ENCODE measurements at places on chromosomes 3 and 15. TPM values are rescaled to one million over a fixed set of nuclear protein-coding genes. Genes with fewer than 3 reads are reported as not detected.

Gene ANKUB1
- not detected for total RNA-seq

Gene GPR62
- total RNA-seq, result not detected

Gene ROPN1
- not detected for total RNA-seq

Gene KCNH8
- total RNA-seq, result not detected

Gene SOX2
- not detected for total RNA-seq

Gene CACNA2D3
- not detected for total RNA-seq

Gene SLC28A1
- total RNA-seq, result 1.1 TPM

DNA sequence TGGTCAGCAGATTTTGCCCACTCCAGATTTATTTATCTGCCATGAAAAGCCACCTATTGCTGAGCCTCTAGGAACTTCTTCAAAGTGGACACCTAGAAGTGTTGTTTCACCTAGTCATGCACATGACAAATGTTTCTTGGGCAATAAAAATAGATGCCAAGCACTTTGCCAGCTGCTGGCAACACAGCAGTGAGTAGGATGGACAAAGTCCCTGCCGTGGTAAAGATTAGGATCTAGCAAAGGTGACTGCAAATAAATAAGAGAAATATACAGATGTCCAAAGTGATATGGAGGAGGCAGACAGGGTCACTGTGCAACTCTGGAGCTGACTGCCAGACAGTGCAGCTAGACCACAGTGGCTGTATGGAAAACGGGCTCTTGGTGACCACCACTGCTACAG is 137.9 kb downstream of the SUCLG2 start:
- no peaks in the 10 kb centered on the region for H3K36me3 ChIP-seq
- no peak overlapping the region for H3K27ac ChIP-seq
- H3K4me1 ChIP-seq, result no peaks in the 10 kb centered on the region
- no peaks in the 10 kb centered on the region for H3K27me3 ChIP-seq
- no peak for DNase-seq
- no peak overlapping the region for H3K4me3 ChIP-seq

GRCh38 chr15:101615986-101616848 is 36.0 kb downstream of the TM2D3 start:
- H3K4me3 ChIP-seq, result peak overlapping the region; percentile 53
- no peaks in the 10 kb centered on the region for H3K27me3 ChIP-seq
- H3K36me3 ChIP-seq, result no peaks in the 10 kb centered on the region
- peak; percentile 76 for DNase-seq

DNA sequence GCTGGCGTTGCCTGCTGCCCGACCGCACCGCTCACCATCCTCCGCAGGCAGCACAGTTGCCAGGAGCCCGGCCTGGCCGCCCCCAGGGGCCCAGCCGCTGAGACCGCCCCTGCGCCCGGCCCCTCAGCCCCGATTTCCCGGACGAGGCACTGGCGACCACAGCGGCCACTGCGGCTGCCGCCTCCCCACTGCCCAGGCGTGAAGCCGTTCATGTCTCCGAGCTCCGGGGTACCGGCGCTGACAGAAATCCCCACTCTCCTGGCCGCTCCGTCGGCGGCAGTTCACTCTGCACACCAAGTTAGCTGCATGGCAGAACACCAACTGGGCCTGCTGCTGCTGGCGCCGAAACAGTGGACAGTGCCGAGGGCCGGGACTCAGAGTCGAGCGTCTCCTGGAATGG is 8.5 kb downstream of the SELENOT start:
- DNase-seq, result no peak
- peaks cover 46% of the 10 kb centered on the region for H3K36me3 ChIP-seq
- H3K27me3 ChIP-seq, result no peaks in the 10 kb centered on the region
- H3K4me3 ChIP-seq, result no peak overlapping the region
- peaks cover 9% of the 10 kb centered on the region for H3K4me1 ChIP-seq

GRCh38 chr15:100248236-100248635 is 93.5 kb downstream of the ADAMTS17 start:
- no peaks in the 10 kb centered on the region for H3K27me3 ChIP-seq
- H3K36me3 ChIP-seq, result no peaks in the 10 kb centered on the region
- H3K4me1 ChIP-seq, result peaks cover 5% of the 10 kb centered on the region
- DNase-seq, result no peak
- no peak overlapping the region for H3K4me3 ChIP-seq

GRCh38 chr15:66287461-66288057 is 5.8 kb upstream of the DIS3L start:
- peak; percentile 55 for DNase-seq
- H3K27ac ChIP-seq, result no peak overlapping the region
- H3K4me1 ChIP-seq, result peaks cover 3% of the 10 kb centered on the region
- H3K27me3 ChIP-seq, result no peaks in the 10 kb centered on the region

DNA sequence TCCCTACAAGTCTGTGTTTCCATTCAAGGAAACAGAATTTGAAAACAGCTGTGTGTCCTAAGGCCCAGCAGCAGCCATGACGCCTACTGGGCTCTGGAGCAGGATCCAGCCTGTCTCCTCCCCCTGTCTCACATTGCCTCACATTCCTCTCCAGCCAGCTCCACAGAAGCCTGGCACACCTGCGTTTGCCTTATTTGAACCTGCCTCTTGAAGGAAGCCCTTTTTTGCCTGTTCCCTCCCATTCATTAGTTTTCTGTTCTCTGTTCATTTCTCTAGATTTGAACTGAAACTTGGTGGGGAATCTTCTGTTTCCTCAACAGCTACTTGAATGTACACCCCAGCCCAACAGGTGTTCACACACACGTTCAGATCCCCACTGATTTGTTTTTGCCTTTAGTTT is 890.5 kb downstream of the TUSC7 start:
- no peaks in the 10 kb centered on the region for H3K36me3 ChIP-seq
- no peak overlapping the region for H3K27ac ChIP-seq
- no peak overlapping the region for H3K4me3 ChIP-seq
- H3K27me3 ChIP-seq, result no peaks in the 10 kb centered on the region
- DNase-seq, result no peak

DNA sequence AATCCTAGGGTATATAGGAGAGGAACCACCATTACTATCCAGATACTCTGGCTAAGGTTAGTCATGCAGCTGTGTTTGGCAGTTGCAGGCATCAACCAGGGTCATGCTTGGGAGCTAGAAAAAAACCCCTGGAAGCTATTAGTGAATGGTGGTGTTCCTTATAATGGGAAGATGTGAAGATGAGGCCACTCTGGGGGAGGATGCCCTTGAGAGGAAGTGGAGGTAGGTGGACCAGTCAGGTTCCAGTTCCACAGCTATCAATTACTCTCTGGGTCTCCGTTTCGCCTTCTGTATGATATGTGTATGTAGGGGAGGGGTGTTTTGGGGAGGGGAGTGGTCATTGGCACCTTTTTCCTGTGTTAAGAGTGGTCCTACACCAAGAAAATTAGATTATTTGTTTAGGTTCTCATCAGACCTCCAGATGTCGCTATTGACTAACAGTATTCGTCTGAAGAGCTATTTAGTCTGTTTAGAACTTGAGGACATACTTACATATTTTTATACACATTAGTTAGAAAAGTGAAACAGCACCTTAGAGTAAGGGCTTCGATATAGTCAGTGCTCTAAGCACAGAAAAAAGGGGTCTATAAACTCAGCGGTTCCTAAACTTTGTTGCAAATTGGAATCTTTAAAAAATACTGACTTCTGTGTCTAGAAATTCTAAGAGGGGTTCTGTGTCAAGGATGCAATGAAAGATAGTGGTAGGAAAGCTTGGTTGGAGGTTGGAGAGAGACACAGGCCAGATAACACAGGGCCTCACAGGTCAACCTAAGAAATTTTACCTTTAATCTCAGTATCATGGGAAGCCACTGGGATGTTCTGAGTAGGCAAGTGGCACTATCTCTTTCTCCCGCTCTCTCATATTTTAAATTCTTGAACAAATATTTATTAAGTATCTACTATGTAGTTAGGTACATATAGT is 9.1 kb upstream of the HPS3 start:
- no peak overlapping the region for H3K27ac ChIP-seq
- H3K4me3 ChIP-seq, result no peak overlapping the region
- DNase-seq, result peak; percentile 86
- H3K27me3 ChIP-seq, result no peaks in the 10 kb centered on the region
- no peaks in the 10 kb centered on the region for H3K36me3 ChIP-seq

- DNase-seq, result peak; percentile 45
- no peaks in the 10 kb centered on the region for H3K27me3 ChIP-seq
- H3K4me1 ChIP-seq, result no peaks in the 10 kb centered on the region
- H3K4me3 ChIP-seq, result peak overlapping the region; percentile 87
- H3K36me3 ChIP-seq, result no peaks in the 10 kb centered on the region
Measured at GRCh38 chr3:13879102-13879945, 547 bp downstream of the WNT7A start.

DNA sequence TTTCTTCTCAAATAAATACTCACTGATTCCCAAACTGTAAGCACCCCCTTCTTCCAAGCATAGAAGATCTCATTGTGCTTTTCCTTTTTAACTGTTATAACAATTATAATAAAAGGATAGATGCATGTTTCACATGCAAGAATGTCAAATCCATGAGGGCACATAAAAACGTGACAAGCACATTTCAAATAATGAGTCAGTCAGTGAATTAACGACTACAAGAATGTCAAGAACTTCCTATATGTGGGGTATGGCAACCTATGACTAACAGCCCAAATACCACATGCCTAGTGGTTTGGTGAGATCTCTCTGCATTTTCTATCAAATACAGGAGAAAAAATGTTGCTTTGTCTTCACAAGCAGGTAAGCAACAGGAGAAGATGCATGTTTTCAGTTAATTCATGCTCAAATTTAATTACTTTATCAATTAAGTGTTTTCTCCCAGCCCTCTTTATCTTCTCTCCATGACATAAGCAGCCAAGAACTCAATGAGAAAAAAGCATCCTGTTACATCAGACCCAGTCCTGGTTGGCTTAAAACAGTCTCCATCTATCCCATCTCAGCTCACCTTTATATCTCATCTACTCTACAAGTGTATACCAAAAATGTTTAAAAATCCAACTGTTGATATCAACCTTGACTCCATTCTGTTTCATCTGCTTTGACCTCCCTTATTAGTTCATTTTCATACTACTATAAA is 181.5 kb upstream of the LMCD1 start:
- H3K4me1 ChIP-seq, result peaks cover 13% of the 10 kb centered on the region
- no peak overlapping the region for H3K27ac ChIP-seq
- H3K4me3 ChIP-seq, result no peak overlapping the region
- peak; percentile 75 for DNase-seq

- H3K27me3 ChIP-seq, result no peaks in the 10 kb centered on the region
- H3K27ac ChIP-seq, result peak overlapping the region; percentile 76
- DNase-seq, result peak; percentile 97
- peaks cover 6% of the 10 kb centered on the region for H3K36me3 ChIP-seq
Measured at GRCh38 chr3:36677331-36678007, 86.9 kb downstream of the DCLK3 start.

- H3K36me3 ChIP-seq, result peaks cover 19% of the 10 kb centered on the region
- no peaks in the 10 kb centered on the region for H3K27me3 ChIP-seq
- H3K4me1 ChIP-seq, result peaks cover 11% of the 10 kb centered on the region
- no peak overlapping the region for H3K4me3 ChIP-seq
- H3K27ac ChIP-seq, result no peak overlapping the region
Measured at GRCh38 chr3:196804773-196805172, 62.9 kb upstream of the SENP5 start.

- peaks cover 5% of the 10 kb centered on the region for H3K4me1 ChIP-seq
- no peaks in the 10 kb centered on the region for H3K36me3 ChIP-seq
- no peak overlapping the region for H3K4me3 ChIP-seq
- peak; percentile 59 for DNase-seq
- no peaks in the 10 kb centered on the region for H3K27me3 ChIP-seq
Measured at GRCh38 chr3:23389089-23389488, 186.0 kb downstream of the UBE2E2 start.

DNA sequence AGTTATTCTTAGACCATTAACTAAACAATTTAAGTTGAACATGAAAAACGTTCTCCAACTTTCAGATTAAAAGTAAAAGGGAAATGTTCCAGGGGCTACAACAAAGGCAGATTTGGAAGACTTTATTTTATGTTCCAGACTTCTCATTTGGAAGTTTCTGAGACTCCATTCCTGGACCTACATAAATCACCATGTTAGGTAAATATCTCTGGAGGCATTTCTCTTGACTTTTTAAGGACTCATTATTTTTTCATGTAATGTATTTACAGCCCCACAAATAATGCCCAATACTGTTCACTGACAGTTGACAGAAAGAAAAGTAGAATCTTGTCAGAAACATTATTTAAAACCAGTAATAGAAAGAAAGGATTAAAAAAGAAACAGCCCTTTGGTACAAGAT is 352.1 kb downstream of the SLC9A9 start:
- DNase-seq, result no peak
- H3K36me3 ChIP-seq, result no peaks in the 10 kb centered on the region

DNA sequence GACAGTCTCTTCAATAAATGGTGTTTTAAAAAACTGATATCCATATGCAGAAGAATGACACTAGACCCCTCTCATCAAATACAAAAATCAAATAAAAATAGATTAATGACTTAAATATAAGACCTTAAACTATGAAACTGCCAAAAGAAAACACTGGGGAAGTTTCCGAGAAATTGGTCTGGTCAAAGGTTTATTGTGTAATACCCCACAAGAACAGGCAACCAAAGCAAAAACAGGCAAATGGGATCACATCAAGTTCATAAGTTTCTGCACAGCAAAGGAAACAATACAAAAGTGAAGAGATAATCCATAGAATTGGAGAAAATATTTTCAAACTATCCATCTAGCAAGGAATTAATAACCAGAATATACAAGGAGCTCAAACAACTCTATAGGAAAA is 126.2 kb downstream of the GOLIM4 start:
- H3K4me1 ChIP-seq, result no peaks in the 10 kb centered on the region
- H3K27ac ChIP-seq, result no peak overlapping the region
- no peak for DNase-seq
- no peak overlapping the region for H3K4me3 ChIP-seq
- H3K36me3 ChIP-seq, result no peaks in the 10 kb centered on the region

Data from PC-3 (cell line).